A549 treated with AZD2906 at 1 μM for 4 hours (cell line): ENCODE measurements at places on chromosomes 3 and 15. TPM values are rescaled to one million over a fixed set of nuclear protein-coding genes. Genes with fewer than 3 reads are reported as not detected.

The ARRDC4 gene
- 0.11 to 0.28 TPM (median 0.13 TPM) in 5 replicates for total RNA-seq

The ARHGEF26 gene
- 10.0 to 11.9 TPM (median 10.7 TPM) in 5 replicates for total RNA-seq

The MCF2L2 gene
- 0.10 to 0.26 TPM (median 0.20 TPM) in 5 replicates for total RNA-seq

The PLAAT1 gene
- 0.10 to 0.16 TPM in 2 of 5 replicates, not detected in the others for total RNA-seq

The GRAMD1C gene
- 0.24 to 0.78 TPM (median 0.46 TPM) in 5 replicates for total RNA-seq

The NRG4 gene
- total RNA-seq = 0.57 to 1.7 TPM (median 0.94 TPM) in 5 replicates

The CPA3 gene
- not detected in 5 replicates for total RNA-seq

The APOD gene
- total RNA-seq = 1.3 to 2.1 TPM (median 1.6 TPM) in 5 replicates

The ESYT3 gene
- total RNA-seq = 0.37 to 0.85 TPM (median 0.57 TPM) in 5 replicates

The LXN gene
- total RNA-seq = 46.3 to 63.8 TPM (median 47.8 TPM) in 5 replicates

The PLSCR2 gene
- total RNA-seq = 0.09 to 0.16 TPM in 2 of 5 replicates, not detected in the others

The CD80 gene
- 0.03 TPM in 1 of 5 replicates, not detected in the others for total RNA-seq

The PLSCR4 gene
- total RNA-seq = 6.2 to 9.8 TPM (median 8.2 TPM) in 5 replicates

The GOLGA6L7 gene
- not detected in 5 replicates for total RNA-seq

The COL8A1 gene
- not detected in 5 replicates for total RNA-seq

The ATP8B4 gene
- 1.0 to 1.2 TPM (median 1.0 TPM) in 5 replicates for total RNA-seq

The FBXO40 gene
- not detected in 5 replicates for total RNA-seq

The SATB1 gene
- total RNA-seq = 0.07 to 0.14 TPM in 2 of 5 replicates, not detected in the others

The ZNF620 gene
- 1.4 to 2.1 TPM (median 1.8 TPM) in 5 replicates for total RNA-seq

The XRN1 gene
- 3.3 to 5.0 TPM (median 4.3 TPM) in 5 replicates for total RNA-seq
